ENCODE measurements at places on chromosomes 1 and 21.

GRCh38 chr1:218250492-218250891, 34.6 kb upstream of the RRP15 start:
- DNase-seq: no peak

GRCh38 chr1:22313321-22313720, 138.3 kb upstream of the ZBTB40 start:
- no peak for DNase-seq

DNA sequence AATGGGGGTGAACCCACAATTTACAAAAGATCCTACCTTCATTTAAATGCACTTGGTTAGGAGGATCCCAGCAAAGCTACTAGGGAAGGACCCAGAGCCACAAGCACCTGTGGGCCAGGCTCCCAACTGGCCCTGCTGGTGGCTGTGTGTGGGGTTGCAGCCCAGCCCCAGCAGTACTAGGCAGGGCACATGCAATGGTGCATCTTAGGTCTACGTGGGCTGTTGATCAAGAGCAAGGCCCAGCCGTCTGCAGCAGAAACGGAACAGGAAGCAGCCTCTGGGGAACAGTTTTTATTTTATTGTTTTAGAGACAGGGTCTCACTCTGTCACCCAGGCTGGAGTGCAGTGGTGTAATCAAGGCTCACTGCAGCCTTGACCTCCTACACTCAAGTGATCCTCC, 134.1 kb upstream of the RAB4A start:
- DNase-seq: no peak

- no peak for DNase-seq
Measured at GRCh38 chr21:36513430-36513829, 33.5 kb upstream of the CLDN14 start.

- no peak for DNase-seq
Measured at GRCh38 chr1:165444897-165445370, at the start of gene RXRG. RXRG (minus strand) TSS chr1:165445126; CDS start chr1:165444893, 233 bp downstream.

DNA sequence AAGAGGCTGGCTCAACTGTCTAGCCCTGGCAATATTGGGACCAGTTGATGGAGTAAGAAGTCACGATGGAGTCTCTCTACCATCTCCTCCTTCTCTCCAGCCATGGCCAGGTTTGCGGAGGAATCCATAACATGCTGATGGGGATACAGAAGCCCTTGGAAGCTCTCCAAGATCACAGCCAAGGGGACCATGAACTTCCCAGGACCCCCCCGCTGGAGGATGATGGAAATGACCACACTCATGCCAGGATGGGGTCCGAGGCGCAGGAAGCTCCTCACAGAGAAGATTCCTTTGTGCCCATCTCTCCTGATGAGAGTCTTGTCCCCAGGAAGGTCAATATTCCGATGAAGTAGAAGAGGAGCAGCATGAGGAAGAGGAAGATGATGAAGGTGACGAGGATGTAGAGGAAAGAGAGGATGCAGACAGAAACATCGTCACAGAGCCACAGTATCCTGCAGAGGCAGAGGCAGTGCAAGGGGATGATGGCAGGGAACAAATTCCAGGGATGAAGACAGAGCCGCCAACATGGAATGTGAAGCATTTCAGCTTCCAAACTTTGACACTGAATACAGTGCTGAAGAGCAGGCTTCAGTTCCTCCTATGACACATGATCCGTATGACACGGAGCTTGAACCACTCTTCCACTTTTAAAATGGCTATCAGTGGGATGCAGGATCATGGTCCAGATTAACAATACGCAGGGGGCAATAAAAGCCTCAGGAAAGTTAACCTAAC, 57.9 kb upstream of the EDN2 start:
- DNase-seq: no peak

DNA sequence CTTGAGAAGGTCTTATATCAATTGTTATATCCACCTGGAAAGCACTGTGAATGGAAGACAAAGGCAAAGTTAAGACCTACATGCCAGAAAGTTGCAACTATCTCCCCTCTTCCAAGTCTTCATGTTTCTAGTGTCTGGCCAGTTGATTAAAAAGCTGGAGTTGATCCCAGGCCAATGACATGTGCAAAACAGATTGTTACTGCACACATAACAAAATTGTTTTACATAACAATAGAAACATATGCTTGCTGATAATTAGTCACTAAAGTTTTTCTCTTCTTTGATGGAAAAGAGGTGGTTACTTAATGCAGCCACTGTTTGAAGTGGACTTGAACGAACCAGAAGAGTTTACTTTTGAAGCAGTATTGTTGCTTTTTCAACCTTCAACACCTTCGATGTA, 158.2 kb downstream of the TGFBR3 start:
- DNase-seq: no peak
